Lower leg skin (tissue), 4 donors: ENCODE measurements at places on chromosomes 3 and 15. TPM values are rescaled to one million over a fixed set of nuclear protein-coding genes. Genes with fewer than 3 reads are reported as not detected.

DNA sequence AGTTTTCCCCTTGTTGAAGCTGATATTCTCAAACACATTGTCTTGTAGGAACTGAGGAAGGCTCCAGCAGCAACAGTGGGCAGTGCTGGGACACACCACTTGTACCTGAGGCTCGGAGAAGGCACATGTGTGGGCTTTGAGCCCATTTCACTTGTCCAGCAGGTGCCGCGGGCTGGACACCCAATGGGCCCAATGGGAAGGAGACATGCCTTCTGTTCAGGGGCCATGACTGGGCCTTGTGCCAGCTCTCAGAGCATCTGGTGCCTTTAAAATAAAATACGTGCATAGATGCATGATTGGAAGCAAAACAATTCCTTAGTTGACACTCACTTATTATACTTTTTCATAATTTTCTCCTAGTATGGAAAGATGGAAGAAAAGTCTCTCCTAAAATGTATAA is 334.2 kb downstream of the KLF13 start:
- DNase-seq: no peak

DNA sequence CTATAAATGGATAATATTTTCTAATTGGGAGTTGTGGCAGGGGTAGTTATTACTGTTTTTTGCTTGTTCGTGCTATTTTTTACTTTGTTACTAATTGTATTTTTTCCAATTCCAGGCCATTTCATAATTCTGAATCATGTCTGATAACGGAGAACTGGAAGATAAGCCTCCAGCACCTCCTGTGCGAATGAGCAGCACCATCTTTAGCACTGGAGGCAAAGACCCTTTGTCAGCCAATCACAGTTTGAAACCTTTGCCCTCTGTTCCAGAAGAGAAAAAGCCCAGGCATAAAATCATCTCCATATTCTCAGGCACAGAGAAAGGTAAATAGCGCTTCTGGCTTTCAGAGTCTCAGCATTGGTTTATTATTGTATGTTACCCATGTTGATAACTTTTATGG is 42.9 kb downstream of the PAK2 start:
- no peak for DNase-seq

DNA sequence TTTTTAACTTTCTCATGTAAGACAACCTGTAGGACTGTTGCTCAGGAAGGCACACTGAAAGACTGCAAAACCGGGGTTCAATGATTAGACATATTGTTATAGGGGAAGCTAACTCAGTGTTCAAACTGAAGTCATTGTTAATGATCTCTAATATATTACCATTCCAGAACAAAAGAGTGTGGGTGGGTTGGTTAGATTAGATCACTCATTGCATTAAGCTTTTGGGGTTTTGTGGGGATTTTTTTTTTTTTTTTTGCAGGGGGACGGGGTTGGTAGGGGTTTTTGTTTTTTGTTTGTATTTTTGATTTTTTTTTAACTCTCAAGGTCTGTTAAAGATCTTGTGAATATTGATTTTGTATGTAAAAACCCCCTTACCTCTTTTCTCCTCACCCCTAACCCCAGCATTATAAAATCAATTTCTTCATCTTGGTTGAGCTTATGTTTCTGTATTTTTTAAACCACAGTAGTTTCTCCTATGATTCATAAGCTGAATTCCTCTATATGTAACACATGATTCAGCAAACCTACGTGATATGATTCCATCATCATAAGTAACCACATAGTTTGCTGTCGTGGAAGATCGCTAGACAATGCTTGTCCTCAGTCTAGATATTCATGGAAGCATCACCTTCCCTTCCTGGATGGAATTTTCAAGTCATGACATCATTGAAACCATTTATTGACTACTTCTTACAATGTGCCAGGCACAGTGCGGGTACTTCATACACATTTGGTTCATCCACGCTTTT is 544.1 kb upstream of the MDFIC2 start:
- DNase-seq: no peak

DNA sequence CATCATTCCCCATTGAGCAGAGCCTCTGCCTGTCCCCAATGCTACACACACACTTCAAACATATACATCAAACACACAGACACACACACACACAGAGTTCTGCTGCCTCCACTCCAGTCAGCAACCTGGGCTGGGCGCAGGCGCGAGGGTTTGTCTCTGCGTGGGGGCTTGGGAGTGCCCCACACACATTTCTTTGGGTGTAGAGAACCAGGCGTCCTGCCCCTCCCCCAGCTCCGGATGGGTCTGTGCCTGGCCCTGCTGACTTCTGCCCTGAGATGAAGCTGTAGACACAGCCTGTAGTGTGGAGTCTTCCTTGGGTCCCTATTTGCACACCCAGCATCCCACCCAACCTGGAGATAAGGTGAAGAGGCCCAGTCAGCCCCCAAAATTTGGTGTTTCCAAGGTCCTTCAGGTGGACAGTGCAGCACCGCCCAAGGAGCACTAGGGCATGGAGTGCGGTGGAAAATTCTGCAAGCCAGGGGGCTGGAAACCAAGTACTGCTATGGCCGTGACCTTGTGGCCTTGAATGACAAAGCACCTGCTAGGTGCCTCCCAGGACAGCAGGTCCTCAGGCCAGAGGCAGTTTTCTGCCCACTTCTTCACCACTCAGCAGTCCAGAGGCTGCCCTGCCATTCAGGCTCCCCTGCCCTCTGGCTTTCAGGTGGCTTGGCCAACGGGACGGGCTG is 26.8 kb downstream of the FBXW12 start:
- DNase-seq: peak; percentile 80

DNA sequence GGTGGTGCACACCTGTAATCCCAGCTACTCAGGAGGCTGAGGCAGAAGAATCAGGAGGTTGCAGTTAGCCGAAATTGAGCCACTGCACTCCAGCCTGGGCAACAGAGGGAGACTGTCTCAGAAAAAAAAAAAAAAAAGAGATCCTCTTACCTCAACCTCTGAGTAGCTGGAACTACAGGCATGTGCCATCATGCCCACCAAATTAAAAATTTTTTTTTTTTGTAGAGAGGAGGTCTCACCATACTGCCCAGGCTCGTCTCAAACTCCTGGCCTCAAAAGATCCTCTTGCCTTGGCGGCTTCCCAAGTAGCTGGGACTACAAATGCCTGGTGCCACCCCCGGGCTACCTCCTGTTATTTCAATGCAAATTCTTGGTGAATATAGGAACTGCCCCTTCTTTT is 1.5 kb downstream of the UMPS start:
- DNase-seq: no peak

The AADACL2 gene
- 78.2 TPM for total RNA-seq

The C2CD4B gene
- total RNA-seq: 1.1 TPM

- no peak for DNase-seq
Observed at GRCh38 chr3:4001976-4002375, 202.7 kb downstream of the LRRN1 start.

DNA sequence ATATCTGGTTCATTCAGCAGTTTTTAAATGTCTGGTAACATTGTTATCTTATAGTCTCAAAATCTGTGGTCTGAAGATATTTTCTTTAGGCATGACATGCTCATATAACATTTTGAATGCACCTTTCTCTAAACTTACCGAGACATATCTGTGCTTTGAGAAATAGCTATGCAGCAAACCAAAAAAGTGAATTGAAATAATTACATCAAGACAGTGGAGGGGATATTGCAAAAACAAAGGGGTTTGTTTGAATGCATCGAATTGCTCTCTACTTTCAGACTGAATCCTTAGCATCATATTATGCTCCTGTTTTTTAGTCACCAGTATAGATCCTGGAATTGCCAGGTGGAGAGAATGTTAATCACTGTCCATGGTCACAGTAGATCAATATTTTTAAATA is 5.1 kb downstream of the ARPP21 start:
- DNase-seq: no peak

DNA sequence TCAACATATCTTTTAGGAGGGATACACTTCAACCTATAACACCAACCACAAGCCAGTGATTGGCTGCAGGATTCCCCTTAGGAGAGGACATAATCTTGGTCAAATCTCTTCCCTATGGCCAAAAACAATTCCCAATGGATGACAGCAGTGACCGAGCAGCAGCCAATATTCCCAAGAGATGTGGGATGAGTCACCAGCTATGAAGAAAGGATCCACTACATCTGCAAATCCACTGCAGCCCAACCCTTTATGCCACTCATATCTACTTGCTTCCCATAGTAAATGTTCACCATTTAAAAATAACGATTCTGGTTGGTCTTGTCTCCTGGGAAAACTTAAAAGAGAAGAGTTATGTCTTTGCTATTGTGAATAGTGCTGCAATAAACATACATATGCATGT is 4.5 kb upstream of the IQCF5 start:
- DNase-seq: no peak

The CRBN gene
- 46.2 TPM for total RNA-seq

The NR2E3 gene
- not detected for total RNA-seq

The FAM81A gene
- 2.3 TPM for total RNA-seq

- DNase-seq: peak; percentile 60
Observed at GRCh38 chr3:52238761-52239701, at the start of gene TWF2. Gene TWF2, minus strand, starts transcription at chr3:52239158. Its CDS starts 142 bp downstream, at chr3:52239016.

- no peak for DNase-seq
Observed at GRCh38 chr3:147540921-147541320, 131.8 kb downstream of the ZIC1 start.

DNA sequence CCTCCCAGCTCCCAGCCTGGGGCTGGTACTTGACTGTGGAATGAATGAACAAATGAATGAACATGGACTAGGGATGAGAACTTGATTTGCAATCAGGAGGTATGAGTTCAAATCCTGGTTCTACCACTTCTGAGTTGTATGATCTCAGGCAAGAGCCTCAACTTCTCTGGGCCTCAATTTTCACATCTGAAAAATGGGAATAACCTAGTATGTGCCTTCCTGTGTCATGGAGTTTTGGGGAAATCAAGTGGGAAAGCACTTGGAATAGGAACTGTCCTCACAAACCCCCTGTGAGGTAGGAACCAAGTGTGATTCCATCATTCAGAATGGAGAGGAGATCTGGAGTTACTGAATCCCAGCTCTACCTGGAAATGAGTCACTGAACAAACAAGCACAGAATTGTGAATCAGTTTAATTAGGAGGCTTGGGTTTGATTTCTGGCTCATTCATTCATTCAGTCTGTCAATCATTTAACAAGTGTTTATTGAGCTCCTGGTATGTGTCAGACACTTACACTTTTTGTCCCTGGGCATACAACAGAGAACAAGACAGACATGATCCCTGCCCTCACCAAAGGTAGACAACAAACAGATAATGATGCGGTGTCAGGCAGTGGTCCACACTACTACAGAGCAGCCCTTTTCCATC is 29.7 kb downstream of the DNASE1L3 start:
- DNase-seq: no peak

The COL8A1 gene
- total RNA-seq: 5.0 TPM

The GXYLT2 gene
- 2.7 TPM for total RNA-seq

The RBP2 gene
- total RNA-seq: not detected

- no peak for DNase-seq
Observed at GRCh38 chr3:186534113-186534669, 10.0 kb downstream of the CRYGS start.

GRCh38 chr3:41137686-41138111 is 61.6 kb upstream of the CTNNB1 start:
- no peak for DNase-seq

GRCh38 chr3:8767256-8767666 is 2.2 kb downstream of the OXTR start:
- DNase-seq: no peak

The GP9 gene
- total RNA-seq: not detected

DNA sequence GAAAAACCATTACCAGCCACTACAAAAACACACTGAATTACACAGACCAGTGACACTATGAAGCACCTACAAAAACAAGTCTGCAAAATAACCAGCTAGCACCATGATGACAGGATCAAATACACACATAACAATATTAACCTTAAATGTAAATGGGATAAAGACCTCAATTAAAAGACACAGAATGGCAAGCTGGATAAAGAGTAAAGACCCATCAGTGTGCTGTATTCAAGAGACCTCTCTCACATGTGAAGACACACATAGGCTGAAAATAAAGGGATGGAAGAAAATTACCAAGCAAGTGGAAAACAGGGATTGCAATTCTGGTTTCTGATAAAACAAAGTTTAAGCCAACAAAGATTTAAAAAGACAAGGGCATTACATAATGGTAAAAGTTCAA is 482.7 kb upstream of the MCTP2 start:
- no peak for DNase-seq

DNA sequence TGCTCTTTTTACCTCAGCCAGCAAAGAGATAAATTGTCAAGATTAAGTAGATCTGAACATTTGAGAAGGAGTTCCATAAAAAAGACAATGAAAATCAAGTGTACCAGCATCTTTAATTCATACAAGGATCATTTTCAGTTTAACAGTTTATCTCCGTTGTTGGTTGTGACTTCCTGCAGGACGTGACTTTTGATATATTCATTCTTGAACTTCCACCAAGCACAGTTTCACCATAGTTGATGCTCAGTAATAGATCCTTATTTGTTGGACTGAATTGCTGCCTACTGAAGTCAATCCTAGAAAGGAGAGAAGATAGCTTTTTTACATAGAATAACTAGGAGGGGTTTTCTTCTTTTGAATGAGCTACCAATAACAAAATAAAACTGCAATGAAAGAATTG is 408.2 kb downstream of the LPP start:
- no peak for DNase-seq

GRCh38 chr15:99202176-99202552 is 47.2 kb downstream of the TTC23 start:
- DNase-seq: no peak

GRCh38 chr3:15556512-15556911 is 35.0 kb upstream of the COLQ start:
- DNase-seq: no peak

DNA sequence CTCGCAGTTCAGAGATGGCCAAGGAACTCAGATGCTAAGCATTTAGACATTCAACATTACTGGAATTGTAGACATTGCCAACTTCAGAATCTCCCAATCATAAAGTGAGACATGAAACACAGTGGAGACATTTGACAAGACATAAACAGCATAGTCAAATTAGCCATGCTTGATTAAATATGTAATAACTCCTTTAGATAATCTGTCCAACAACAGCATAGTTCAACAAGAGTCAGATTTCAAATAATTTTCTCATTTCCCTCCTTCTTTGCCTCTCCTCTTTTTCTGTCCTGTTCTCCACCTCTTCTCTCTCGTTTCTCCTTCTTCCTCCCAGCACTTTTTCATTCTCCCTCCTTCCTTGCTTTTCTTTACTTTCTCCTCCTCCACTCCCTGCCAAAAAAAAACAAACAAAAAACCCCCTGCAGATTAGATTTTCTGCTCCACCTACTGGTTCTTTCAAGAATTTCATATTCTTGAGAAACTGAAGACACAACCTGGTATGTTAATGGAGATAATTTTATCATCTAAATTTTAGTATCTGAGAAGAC is 20.2 kb downstream of the CPOX start:
- DNase-seq: no peak

The GRAMD1C gene
- total RNA-seq: 23.0 TPM

The DGKG gene
- 9.5 TPM for total RNA-seq

- DNase-seq: no peak
Observed at GRCh38 chr3:108931035-108931434, 22.6 kb downstream of the GUCA1C start.

DNA sequence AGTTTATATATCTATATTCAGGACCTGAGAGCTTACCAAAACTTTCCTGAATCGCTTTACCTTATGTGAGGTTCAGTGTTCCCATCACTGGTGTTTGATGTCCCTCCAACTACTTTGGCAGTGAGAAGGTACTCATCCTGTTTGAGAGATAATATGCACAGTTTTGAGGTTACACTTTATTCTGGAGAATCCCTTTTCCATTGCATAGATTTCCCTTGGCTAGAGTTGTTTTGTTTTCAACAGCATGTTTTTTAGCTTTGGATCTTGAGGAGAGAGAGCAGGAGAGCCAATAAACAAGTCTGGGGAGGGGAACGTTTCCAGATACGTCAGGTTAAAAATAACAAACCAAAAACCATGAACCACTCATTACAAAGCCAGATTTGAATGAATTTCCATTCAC is 33.6 kb downstream of the CD200 start:
- no peak for DNase-seq

The GRIP2 gene
- 5.2 TPM for total RNA-seq
